ENCODE measurements at places on chromosomes 2 and 18. TPM values are rescaled to one million over a fixed set of nuclear protein-coding genes. Genes with fewer than 3 reads are reported as not detected.

GRCh38 chr2:30956995-30957394 lies 149.7 kb upstream of the CAPN13 start:
- no peak for DNase-seq

DNA sequence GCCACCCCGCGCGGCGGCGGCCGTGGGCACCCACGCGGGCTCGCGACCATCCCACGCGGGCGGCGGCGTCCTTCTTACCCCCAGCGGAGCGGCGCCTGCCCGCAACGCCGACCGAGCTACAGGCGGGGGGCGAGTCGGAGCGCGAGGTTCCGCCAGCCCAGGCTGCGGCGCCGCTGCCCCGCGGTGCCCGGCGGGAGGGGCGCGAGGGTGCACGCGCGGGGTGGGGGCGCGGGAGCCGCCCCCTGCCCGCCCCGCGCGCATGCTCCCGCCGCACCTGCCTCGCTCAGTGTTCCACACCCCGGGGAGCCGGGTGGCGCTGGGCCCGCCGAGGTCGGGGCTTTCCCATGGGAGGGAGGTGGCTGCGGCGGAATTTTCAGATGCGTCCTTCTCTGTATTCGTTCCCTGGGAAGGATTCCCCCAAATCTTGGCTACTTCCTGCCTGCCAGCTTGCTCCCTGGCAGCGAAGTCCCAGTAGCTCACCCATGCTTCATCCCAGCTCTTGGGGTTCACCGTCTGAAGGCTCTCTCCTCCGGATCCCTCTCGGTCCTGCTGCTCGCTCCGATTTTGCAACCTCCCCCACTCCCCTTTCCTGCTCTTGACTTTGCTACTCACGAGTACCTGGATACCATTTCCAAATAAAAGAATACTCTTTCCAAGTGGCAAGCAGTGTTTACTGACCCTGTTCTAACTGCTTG lies at the start of gene L3MBTL4:
TSS of gene L3MBTL4 (minus strand) at position 189 of the 695 bp plus-strand sequence. CDS start 103,286 bp downstream, outside the sequence.
- DNase-seq: no peak

- no peak for DNase-seq
These were observed 31.9 kb upstream of the MSTN start for GRCh38 chr2:190094316-190094871.

DNA sequence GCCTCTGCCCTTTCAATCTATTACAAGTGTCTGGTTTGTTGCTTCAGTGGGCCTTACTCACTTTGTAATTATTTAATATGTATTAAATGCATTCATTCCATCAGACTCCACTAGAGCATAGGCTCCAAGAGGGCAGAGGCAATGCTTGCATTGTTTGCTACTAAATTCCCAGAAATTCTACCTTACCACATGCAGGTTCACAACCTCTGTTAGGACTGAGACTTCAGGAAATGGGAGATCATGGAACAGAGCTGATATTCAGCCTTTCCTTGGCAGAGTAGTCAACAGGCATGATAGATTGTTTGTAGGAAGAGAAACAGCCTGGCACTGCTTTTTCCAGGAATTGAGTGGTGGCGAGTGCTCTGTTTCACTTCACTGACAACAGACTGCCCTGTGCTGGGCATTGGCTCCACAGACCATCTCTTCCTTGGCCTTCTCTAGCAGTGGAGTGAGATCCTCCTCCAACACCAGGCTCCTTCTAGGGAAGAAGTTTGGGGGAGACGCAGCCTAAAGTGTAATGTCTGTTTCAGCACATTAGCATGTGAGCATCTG lies 6.2 kb upstream of the MATN3 start:
- DNase-seq: no peak

DNA sequence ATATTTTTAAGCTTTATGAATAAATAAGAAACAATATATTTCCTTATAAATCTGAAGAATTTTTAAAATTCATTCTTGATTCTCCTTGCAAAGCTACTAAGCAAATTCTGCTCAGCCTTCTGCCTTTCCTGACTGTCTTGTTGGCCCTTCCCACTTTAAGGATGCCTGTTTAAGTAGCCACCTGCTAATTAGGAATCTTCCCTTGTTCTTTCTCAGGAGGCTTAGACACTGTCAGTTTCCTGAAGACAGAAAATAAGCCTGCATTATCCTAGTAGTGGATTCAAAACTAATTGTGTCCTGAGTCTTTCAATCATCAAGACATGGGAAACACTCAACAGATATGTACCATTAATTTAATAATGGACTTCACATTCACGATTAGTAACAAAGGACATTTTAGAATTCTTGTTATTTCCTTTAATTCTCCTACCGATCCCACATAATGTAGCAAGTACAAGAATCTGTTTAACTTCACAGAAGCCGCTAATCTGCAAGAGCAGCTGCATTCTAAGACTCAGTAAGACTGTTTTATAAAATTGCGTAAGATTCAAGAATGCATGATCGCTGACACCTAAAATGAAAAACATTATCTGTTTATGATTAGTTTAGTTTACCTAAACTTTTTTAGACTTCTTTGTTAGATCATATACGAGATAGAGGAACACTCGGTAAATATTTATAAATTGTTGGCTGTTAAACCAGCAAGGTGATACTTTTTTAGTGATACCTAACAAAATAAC lies 445.4 kb upstream of the DSEL start:
- no peak for DNase-seq

DNA sequence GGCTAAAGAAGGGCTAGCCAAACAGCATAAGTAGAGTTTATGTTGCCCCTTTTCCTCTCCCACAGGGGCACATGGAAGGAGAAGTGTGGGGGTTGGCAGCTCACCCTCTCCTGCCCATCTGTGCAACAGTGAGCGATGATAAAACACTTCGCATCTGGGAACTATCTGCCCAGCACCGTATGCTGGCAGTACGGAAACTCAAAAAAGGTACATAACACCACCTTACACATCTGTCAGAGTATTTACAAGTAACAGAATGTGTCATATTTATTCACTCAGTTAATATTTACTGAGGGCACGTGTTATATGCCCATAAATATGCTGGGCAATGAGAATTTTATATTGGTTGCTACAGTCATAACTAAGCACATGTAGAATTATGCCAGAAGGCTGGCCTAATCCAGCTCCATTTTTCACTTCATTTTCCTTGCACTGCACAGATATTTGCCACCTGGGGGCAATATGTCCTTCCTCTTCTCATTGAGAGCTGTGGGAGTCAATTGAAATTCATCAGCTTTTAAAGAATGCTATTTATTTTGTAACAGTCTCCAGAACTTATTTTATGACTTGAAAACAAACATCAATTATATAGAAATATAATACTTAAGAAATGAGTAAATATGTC lies 150.6 kb downstream of the RTN4 start:
- no peak for DNase-seq

GRCh38 chr2:168137510-168138180 lies 109.8 kb downstream of the STK39 start:
- DNase-seq: no peak

Gene EML4
- total RNA-seq: 85.7 TPM

Gene CXCR4
- 104 TPM for total RNA-seq

GRCh38 chr2:10079870-10080535 lies at the start of gene CYS1:
TSS of gene CYS1 (minus strand) at chr2:10080411. CDS start at chr2:10080223, 188 bp downstream.
- DNase-seq: no peak

DNA sequence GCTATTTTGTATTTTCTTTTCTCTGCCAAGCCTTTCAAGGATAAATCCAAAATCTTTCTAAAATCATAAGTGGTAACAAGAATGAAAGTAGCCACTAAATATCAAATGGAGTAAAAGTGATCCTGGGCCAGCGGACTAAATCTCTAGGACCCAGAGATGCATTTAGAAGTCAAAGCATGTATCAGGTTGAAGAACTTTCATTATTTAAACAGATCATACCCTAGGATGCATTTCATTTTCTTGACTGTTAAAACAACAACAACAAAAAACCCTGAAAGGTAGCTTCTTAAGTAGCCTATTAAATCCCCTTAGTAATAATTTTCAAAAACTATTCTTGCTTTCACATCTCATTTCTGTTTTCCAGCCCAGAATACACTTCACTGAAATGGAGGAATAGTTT lies 4.8 kb upstream of the POU3F3 start:
- no peak for DNase-seq

- DNase-seq: no peak
These were observed 20.7 kb upstream of the DPP10 start for GRCh38 chr2:114421781-114422180.

DNA sequence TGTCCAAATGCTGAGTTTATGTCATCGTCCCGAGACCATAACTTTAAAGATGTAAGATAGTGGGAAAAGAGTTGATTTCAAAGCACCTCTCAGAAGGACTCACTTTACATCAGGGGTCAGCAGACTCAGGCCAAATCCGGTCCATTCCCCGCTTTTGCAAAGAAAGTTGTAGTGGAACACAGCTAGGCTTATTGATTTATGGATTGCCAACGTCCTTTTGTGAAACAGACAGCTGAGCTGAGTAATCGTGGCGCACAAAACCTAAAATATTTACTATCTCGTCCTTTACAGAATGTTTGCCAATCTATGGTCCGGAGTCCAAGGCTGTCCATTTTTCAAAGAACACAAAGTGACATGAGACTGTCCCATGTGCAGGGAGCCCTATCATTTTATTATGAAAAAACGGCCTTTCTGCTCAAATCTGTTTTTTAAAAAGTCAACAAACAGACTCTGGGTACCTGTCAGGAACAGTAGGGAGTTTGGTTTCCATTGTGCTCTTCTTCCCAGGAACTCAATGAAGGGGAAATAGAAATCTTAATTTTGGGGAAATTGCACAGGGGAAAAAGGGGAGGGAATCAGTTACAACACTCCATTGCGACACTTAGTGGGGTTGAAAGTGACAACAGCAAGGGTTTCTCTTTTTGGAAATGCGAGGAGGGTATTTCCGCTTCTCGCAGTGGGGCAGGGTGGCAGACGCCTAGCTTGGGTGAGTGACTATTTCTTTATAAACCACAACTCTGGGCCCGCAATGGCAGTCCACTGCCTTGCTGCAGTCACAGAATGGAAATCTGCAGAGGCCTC lies at the start of gene IL1RN:
TSS of gene IL1RN (plus strand) at position 754 of the 801 bp plus-strand sequence. CDS start at position 781, 27 bp downstream.
- no peak for DNase-seq

DNA sequence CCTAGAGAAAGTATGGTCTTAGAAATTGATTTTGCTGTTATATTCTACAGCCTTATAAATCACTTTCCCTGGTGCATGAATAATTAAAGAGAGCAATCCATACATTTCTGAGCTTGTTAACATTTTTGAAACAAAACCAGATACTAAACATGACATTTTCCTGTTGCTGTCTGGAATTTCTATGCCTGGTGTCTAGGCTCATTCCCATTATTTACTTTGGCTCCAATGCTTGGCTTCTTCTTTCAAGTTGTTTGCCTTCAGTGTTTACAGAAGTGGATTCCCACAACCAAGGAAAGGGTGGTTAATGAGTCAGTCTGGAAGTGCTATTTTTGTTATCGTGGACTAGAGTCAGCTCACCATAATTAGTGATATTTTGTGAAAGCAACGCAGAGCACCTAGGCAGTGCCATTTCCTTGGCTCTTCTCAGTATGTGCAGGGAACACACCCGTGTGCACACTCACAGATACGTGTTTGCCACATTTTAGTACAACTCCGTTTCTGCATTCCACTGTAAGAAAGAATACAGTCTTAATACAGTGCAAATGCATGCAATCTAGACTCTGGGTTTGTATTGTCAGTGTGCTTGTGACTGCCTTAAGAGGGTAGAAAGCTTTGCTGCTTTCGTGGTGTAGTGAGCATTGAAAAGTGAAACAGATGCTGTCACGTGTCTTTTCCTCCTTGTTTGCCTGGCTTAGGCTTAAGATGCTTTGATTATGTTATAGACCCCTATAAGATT lies 185.0 kb upstream of the RASGRP3 start:
- DNase-seq: no peak

Gene CDC42EP3
- total RNA-seq: 12.5 TPM

DNA sequence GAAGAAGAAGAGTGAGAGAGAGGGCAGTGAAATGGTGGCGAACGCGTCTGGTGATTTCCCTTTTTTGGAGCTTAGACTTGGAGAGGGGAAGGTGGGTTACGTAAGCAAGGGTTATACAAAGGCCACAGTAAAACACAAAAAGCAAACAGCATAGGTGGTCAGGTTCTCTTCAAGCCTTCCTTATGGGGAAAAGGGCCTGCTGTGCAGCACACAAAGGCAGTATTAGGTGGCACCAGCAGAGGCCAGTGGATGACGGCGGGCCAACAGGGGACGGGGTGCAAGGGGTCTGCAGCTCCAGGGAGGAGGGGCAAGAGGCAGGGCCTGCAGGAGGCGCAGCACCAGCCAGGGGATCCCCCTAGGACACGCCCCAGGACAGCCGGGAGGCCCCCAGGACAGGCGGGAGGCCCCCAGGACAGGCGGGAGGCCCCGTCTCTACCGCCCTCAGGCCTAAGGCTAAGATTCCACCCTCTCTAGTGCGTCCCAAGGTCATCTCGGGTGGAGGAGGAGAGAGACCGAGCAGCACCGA lies 32.6 kb upstream of the NPC1 start:
- no peak for DNase-seq

Gene SKOR2
- not detected for total RNA-seq

DNA sequence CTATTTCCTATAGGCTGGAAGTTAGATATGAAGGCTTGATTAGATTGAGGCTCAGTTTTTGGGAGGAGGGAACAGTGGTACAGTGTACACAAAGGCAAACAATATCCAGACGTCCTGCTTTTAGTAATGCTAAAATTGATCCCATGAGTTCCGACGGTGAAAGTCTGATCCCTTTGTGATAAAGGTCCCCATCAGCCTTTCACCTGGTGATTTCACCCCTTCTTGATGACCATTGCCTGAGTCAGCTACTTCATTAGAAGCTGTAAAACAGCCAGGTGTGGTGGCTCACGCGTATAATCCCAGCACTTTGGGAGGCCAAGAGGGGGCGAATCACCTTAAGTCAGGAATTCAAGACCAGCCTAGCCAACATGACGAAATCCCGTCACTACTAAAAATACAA lies 29.7 kb downstream of the TWSG1 start:
- DNase-seq: no peak

- no peak for DNase-seq
These were observed 62.0 kb upstream of the POMC start for GRCh38 chr2:25230198-25230947.

DNA sequence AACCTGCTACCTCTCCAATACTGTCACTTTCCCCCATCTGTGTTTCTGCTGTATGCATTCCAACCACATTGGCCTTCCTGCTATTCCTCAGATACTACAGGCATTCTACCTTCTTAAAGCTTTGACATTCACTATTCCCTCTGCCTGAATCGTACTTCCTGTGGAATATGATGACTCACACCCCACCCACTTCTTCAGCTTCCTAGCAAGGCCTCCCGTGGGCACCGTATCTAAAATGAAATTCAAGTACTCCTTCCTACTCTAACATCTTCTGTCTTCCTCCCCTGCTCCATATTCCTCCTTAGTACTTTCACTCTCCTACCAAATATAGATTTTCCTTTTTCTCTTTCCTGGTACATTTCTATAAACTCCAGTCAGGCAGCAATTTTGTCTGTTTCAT lies 710.4 kb downstream of the RNF144A start:
- DNase-seq: no peak

DNA sequence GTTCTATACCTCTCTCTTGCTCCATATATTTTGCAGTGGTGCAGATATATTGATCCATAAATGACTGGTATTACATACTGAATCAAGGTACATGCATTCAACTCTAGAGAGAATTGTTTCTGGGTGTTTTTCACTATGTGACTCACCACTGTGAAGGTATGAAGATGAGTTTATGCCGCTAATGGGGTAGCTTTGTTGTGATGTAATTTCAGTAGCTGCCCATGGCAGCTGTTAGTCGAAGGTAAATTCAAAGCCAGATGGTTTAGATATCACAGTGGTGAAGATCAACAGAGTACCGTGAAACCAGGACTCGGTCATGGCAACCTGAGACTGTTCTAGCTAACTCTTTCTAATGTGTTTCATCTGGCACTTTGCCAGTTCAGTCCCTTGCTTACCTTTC lies 50.4 kb downstream of the PKP4 start:
- DNase-seq: no peak
